ENCODE measurements at places on chromosomes 2 and 18.

- no peak for DNase-seq
Observed at GRCh38 chr2:165572151-165572550, 102.7 kb downstream of the CSRNP3 start.

GRCh38 chr2:196059491-196059960 is 9.1 kb downstream of the DNAH7 start:
- DNase-seq = no peak

DNA sequence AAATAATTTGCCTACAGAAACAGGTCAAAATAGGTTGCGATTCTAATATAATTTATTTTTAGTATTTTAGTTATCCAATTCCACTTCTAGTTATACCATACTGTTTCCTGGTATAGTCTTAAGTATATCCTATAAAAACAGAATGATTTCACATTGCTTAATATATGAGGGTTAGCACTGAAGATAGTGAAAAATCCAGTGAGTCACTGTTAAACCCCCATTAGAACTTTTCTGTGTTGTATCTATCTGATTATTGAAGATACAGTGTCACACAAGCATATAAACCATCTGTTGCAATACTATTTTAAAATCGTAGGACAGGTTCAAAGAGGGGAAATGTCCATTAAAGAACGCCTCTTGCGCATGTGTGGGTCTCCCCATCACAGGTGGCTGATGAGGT is 110.0 kb downstream of the FEZ2 start:
- DNase-seq = no peak

GRCh38 chr18:59911600-59911999 is 11.8 kb downstream of the PMAIP1 start:
- DNase-seq = no peak

DNA sequence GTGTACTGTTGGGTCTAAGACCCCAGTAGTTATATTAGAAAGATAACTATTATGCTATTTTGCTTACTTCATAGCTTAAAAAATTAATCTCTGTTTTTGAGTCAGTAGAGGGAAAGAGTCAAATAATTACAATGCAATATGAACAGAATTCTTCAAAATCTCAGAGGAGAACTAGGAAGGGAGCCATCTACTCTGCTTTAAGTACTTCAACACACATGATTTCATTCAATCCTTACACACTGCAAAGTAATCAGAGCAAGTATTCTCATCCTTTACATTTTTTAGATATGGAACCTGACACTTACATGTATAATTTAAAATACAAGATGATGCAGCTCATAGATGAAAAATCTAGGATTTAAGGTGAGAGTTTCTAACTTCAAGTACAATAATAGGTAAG is 27.7 kb downstream of the COL5A2 start:
- no peak for DNase-seq

DNA sequence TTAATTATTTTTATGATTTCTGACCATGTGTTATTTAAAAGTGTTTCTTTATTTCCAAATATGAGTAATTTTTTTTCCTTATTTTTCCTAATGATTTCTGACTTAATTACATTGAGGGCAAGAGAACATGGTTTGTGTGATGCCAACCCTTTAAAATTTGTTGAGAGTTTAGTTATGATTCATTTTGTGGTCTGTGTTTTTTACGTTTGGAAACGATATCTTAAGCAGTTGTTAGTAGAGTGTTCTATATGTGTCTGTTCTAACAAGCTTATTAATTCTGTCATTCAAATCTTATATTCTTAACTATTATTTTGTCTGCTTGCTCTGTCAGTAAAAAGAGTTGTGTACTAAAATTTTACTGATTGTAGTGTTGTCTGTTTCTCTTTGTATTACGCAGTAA is 15.0 kb downstream of the NAB1 start:
- no peak for DNase-seq

GRCh38 chr18:79502782-79503181 is 107.1 kb downstream of the NFATC1 start:
- no peak for DNase-seq

- DNase-seq = no peak
Observed at GRCh38 chr2:188577231-188577630, 285.6 kb downstream of the GULP1 start.

DNA sequence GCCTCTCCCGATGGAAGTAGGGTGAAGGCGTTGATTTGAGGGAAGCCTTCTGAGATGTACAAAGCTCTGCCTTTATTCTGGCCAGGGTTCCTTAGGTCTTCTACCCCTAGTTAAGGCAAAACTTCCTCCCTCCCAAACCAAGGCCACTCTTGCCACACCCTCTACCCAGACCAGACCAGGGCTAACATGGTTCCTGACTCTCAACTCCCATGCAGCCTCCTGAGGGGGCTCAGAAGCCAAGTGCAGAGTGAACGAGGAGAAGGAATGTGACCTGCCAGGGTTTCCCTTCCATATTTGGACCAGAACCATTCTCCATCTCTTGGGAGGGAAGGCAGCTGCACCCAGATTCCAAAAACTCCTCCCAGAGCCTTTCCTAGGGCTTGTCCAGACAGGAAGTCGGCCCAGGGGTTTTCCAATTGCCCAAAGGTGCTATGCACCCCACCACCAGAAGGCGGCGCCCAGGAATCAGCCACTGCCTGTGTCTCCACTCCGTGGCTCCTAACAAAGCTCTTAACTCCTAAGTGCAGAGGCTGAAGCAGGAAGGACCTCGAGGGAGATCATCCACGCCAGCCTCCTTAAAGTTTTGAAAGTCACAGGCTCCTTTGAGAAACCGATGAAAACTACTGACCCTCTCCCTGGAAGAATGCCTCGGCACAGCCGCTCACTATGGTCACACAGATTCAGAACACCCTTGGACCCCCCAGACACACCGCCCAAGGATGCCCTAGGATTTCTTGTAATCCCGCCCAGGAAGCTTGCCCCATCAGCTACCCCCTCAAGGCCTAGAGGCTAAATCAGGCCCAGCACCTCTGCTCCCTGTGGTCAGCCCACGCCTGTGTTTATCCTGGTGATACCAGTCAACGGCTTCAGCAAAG is 157.8 kb downstream of the SMAD2 start:
- DNase-seq = peak; percentile 24

GRCh38 chr2:29892585-29893259 is 28.7 kb downstream of the ALK start:
- no peak for DNase-seq

DNA sequence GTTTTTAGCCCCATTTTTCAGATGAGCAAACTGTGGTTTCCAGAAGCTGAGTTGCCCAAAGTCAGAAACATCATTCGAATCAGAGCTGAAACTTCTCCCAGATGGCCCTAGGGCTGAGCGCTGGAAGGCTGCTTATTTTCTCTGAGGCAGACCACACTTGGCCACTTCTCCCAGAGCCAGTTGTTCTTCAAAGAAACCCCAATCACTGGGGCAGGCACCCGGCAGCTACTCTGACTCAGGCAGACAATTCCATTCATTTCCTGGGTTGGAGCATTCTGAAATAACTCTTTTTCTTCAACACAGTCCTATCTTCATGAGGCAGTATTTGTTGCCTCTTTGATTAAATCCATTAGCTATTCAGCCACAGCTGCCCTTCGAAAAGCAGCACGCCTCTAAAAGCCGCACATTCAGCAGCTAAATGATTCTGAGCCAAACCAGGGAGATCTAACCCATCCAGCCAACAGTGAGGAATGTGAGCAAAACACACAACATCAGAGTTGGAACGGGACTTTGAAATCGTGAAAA is 40.9 kb downstream of the LRATD1 start:
- DNase-seq = no peak

DNA sequence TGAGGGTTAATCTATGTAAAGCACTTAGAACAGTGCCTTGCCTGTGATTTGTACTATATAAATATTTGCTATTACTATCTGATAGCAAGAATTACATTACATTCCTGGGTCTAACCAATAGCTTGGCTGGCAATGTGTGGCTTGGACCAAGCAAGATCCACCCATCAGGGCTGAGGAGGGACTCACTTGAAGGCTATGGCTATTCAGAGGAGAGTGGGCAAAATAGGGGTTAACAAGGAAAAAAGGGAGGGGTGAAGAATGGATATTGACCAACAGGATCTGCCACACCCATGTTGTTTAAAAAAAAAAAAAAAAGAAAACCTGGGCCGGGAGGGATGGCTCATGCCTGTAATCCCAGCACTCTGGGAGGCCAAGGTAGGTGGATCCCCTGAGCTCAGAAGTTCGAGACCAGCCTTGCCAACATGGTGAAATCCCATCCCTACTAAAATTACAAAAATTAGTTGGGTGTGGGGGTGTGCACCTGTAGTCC is 20.0 kb upstream of the TMBIM1 start:
- DNase-seq = no peak

GRCh38 chr2:98948956-98949739 is 13.1 kb upstream of the CRACDL start:
- DNase-seq = no peak

DNA sequence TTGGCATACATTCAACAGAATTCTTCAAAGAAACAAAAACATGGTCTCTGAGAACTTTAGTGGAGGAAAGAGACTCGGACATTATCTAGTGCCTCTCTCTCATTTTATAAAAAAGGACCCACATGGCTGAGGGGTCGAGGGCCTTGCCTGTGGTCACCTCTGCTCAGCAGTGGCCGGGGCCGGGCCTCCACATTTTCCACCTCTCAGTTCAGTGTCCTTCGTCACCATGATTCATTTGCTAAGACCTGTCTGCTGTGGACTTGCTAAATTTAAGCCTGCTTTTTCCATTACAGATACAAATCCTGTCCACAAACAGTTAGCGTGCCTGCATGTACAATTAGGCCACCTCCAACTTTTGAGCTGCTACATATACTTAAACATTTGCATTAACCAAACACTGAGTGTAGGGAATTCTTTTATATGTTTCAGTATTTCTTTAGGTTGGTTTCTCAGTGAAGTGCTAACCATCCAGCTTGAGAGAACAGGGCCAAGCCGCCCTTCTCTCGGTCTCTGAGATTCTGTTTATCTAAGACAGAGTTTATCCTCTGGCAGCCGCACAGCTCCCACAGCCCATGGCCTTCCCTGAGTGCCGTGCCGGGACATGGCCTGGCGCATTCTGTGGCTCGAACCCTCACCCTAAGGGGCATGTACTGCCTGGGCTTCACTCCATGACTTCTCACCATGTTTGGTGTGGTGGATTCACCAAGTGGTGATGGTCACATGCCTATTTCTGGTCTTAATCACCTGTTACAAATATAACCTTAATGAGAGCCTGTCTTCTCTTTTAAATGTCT is 46.2 kb downstream of the COA5 start:
- no peak for DNase-seq

GRCh38 chr2:147777394-147777793 is 67.4 kb upstream of the ACVR2A start:
- no peak for DNase-seq

DNA sequence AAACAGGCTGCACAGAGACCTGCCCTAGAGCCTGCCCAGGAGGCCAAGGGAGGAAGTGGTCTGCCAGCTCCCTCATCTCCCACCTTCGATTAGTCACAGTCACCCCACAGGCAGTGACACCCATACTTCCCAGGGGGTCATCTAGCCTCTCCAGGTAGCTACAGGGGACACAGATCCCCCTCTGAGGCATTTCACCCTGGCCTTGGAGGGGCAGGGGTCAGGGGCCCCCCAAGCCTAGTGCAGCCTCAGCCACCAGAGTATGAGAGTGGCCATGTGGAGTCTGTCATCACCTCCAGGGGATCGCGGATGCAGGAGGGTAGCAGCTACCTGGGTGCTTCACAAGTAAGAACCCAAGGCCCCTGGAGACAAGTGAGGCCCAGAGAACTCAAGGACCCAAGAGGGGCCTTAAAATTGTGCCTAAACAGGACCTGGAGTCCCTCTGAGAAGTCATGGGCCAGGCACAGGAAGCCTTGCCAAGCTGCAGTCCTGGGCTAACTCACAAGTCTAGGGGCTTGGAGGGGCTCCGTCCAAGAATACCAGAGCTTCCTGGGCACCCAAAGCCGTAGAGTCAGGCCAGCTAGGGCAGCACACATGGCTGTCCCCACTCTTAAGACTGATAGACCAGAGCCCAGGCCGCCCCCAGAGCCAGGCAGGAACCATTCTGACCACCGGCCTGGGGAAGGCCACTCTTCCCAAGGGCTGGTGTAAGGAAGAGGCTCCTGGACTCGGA is 354.3 kb upstream of the ID2 start:
- no peak for DNase-seq

DNA sequence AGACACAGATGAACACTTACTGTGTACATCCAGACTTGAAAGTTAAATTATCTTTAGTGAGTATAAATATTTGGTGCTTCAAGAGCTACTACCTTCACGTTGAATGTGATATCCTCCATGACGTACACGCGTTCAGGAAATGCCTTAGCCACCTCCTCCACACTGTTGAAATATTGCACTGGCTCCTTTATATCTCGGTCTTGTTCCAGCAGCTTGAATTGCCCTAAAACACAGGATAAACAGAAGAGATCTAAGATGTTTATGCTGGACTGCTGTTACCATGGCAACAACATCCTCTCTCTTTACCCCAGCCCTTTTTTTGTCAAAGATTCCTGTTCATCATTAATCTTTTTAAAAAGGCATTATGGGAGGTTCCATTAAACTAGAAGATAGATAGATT is 120.3 kb downstream of the MEP1B start:
- DNase-seq = no peak

GRCh38 chr2:160790738-160791137 is 297.1 kb upstream of the RBMS1 start:
- DNase-seq = no peak
